ENCODE measurements at places on chromosomes 3 and 15.
A peak's percentile ranks its signal among the peaks of the same experiment; 100 is the strongest.

GRCh38 chr3:4849739-4850138 lies 129.5 kb upstream of the BHLHE40 start:
- DNase-seq, result no peak

GRCh38 chr15:60507596-60508424 lies 28.9 kb upstream of the ICE2 start:
- peak; percentile 42 for DNase-seq

DNA sequence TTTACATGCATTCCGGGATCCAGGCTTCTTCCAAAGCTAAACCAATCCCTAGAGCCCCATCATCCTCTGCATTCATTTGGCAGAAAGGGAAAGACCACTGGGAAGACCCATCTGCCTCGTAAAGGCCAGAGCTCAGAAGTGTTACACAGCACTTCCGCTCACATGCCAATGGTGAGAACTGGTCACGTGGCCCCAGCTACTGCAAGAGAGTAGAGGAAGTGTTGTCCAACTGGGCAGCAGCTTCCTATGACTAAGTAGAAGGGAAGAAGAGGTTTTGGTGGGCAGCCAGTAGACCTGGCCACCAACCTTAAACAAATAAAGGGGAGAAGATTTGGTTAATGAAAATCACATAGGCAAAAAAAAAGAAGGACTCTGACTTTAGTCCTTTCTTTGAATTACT lies 74.4 kb upstream of the PPP2R3A start:
- no peak for DNase-seq

DNA sequence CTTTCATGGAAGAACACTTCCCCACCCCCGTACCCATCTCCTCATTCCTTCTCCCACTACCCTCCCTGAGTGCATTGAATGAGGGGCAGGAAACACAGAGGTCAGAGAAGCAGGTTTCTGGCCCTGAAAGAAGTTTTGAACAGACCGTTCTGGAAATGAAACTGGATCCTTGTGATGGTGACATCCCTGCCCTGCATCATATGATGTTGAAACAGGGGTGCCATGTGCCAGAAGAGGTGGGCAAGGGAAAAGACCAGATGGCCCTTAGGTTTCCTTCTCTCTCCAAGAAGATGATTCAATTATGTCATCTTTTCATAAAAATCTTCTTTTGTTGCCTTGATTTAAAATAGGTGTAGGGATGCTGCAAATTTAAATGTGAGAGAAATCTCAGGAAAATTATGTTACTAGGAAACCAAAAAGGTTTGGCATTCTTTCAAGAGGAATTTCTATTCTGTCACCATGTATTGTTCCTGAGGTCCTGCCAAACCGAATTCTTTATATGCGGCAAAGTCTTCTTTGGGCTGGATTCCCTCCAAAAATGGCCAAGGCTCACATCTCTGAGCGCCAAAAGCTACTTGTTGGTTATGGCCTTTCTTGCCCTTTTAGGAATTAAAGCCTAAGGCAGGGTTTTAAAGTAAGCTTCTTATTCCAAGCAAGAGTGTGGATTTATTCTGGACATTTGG lies 19.9 kb upstream of the TNFAIP8L3 start:
- no peak for DNase-seq

DNA sequence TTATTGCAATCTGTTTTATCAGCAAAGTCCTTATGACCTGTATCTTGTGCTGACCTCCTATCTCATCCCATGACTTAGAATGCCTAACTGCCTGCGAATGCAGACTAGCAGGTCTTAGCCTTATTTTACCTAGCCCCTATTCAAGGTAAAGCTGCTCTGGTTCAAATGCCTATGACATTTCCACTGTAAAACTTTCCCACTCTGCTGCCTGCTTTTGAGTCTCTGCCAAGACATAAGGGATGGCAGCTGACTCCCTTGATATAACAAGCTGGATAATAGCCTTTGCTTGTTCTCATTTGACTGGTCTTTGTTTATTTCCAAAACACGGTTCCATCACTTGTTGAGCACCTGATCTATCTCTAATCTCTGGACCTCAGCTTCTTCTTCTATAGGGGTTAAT lies 131.9 kb upstream of the STRIT1 start:
- no peak for DNase-seq

GRCh38 chr3:159964166-159964973 lies 24.3 kb upstream of the IL12A start:
- no peak for DNase-seq

- no peak for DNase-seq
Observed at GRCh38 chr15:76215634-76216033, 95.6 kb downstream of the ETFA start.

- DNase-seq, result no peak
Observed at GRCh38 chr3:127650236-127650635, 21.3 kb downstream of the PODXL2 start.

DNA sequence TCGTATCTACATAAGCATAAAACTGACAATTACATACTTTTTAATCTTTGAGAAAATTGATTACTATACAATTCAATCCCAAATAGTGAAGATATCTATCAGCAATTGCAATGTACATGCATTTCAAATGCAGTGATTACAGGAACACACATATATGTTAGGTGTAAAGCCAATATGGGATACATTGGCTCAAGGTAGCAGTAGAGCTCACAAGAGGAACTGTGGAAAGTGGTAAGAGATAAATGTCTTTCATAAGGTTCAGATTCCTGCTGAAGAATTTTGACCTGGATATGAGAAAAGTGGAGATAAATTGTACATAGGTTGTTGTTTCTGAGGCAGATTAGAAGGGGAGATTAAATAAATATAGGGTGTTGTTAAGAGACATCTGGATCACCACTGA lies 1280.5 kb downstream of the OTOL1 start:
- DNase-seq, result no peak

GRCh38 chr15:26013981-26014380 lies 150.9 kb upstream of the ATP10A start:
- DNase-seq, result peak; percentile 10

DNA sequence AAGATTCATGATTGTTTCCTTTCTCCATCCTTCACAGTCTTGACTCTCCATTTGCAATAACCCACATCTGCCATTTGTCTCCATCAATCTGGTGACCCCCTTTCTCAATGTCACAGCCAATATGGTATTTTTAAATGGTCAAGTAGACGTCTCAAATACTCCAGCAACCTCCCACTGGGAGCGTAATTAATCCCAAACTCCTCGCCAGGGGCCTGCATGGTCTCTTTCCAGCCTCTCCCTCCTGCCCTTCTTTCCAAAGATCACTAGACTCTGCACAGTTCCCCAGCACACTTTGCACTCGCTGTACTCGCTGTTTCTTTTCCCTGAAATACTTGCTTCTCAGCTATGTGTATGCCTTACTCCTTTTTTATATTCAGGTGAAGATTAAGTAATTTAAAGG lies 115.3 kb downstream of the PLCH1 start:
- no peak for DNase-seq

- DNase-seq, result no peak
Observed at GRCh38 chr3:31639828-31640227, 107.1 kb downstream of the STT3B start.

DNA sequence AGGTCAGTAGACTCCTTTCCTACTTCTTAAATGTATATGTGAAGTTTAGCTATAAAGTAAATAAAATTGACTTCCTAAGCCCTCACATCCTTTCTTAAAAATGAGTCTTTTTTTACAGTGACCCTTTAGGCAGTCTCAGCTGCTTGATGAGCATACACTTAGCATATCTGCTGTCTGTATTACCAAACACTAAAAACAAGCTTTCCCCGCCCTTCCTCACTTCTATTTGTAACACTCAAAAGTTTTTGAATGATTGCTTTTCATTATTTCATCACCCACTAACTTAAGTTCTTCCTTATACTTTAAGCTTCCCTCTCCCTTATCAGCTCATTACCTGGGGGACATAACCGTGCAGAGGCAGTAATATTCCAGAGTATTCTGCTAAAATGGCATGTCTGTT lies 89.4 kb downstream of the PLOD2 start:
- no peak for DNase-seq

DNA sequence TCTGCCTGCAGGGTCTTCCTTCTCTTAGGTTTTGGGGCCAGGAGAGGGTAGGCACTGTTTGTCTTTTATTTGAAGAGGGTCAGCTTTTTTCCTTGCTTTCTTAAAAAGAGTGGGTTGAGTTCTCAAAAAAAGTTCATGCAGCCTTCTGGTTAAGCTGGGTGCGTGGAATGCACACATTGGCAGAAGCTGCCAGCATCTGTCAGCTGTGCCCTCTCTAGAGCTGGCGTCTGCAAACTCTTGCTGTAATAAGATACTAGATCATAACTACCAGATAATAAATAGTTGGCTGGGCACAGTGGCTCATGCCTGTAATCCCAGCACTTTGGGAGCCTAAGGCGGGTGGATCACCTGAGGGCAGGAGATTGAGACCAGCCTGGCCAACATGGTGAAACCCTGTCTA lies 373.4 kb downstream of the OCA2 start:
- DNase-seq, result no peak

DNA sequence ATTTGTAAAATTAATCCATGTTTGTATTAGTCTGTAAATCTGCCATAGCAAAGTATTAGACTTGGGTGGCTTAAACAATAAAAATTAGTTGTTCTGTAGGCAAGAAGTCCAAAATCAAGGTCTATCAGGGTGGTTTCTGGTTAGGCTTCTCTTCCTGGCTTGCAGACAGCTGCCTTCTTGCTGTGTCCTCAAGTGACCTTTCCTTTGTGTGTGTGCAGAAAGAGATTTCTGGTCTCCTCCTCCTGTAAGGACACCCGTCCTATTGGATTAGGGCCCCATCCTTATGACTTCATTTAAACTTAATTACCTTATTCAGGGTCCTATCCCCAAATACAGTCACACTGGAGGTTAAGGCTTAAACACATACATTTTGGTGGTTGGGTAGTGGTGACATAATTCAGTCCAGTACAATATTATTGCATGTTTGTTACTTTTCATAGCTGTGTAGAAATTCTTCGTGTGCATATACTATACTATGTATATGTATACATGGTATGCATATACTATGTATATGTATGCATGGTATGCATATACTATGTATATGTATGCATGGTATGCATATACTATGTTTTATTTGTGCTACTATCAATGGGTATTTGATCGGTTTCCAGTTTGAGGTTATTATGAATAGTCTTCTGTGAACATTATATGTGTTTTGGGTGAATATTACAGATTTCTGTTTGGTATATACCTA lies 57.9 kb upstream of the RNU6-1 start:
- no peak for DNase-seq

DNA sequence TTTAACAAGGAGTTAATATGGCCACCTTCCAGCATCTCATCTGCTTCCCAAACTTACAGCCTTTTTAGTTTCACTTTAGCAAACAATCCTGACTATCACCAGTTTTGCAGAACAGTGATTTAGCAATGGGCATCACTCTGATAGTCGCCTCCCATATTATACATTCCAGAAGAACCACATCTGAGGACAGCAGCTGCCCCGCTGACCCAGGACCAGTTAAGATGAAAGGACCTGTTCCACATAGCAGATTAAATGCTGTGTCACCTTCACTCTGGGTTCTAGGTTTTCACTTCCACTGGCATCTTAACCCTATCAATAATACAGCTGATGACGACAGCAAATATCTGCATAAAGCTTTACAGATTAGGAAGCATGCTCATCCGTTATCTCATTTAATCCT lies 99.8 kb downstream of the TRIM69 start:
- DNase-seq, result no peak

GRCh38 chr3:31137718-31138465 lies 243.4 kb upstream of the GADL1 start:
- DNase-seq, result no peak

DNA sequence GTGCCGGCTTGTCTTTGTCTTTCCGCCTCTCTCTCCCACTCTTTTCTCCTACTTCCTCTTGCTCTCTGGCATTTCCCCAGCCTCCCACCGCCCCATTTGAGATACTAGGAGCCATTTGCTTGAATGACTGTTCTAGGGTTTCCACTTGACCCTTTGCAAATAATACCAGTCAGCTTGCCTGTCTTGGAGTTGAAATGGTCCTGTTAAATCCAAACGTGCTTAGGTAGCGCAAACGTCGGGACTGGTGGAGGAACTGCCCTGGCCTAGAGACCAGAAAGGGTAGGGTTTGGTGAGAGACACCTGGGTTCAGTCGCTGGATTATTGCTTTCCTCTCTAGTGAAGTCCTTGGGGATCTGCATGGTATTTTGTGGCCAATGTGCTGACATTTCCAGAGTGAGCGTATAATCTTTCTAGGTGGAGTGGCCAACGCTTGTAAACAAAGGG lies 10.6 kb downstream of the ZIC1 start:
- no peak for DNase-seq

DNA sequence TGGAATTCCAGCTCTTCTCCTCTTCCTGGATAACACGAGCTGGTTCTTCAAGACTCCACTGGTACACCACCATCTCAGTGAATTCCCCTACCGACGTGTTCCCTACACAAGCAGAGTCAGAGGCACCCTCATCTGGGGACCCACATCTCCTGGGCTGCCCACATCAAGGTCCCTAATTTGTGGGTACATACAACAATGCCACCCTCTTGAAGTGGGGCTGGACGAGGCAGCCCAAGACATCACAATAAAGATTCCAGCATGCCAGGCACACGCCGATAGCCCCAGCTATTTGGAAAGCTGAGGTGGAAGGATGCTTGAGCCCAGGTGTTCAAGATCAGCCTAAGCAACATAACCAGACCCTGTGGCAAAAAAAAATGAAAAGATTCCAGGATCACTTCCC lies 221.2 kb upstream of the LINGO1 start:
- no peak for DNase-seq

GRCh38 chr3:125379483-125379882 lies 4.4 kb upstream of the ZNF148 start:
- no peak for DNase-seq

DNA sequence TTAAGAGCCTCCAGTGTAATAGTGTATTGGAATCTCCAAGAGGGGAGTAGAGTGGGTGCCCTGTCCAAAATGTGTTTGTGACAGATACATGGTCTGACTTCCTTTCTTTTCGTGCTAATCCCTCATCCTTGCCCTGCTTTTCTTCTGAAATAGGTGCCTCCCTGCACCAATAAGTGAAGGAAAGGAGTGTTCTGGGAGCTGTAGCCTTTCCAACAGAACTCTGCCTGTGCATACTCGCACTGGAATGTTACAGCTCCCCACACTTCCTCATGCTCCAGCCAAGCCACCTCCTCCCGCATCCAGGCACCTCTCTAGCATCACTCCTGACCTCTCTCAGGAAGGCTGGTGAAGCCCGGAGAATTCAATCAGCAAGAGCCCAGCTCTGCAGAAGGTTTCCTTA lies 478.0 kb downstream of the GABRG3 start:
- DNase-seq, result no peak

DNA sequence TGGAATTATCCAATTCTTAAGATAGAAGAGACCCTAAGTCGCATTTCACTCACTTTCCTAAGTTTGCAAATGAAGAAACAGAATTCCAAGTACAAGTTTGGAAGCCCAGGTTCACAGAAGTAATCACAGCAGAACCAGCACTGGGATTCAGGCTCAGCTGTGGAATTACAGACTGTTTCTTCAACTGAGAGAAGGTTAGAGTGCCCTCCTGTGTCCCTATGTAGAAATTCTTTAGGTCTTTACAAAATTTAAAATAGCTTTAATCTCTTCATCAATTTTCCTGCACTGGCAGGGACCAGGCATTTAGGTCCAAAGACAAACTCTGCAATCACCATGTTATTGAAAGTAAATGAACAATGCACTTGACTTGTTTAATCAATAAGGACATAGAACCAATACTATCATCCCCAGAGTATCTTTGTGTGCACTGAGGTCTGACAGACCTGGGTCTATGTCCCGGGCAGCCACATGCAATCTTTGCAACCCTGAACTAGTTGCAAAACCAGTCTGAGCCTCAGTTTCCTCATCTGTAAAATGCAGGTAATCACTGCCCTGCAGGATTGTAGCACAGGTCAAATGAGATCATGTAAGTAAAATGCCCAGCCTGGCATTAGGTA lies 96.3 kb upstream of the ZBED2 start:
- no peak for DNase-seq
